ENCODE measurements at places on chromosomes 11 and 22.

GRCh38 chr11:63609971-63610580, 4.2 kb downstream of the PLAAT3 start:
- no peak for DNase-seq

DNA sequence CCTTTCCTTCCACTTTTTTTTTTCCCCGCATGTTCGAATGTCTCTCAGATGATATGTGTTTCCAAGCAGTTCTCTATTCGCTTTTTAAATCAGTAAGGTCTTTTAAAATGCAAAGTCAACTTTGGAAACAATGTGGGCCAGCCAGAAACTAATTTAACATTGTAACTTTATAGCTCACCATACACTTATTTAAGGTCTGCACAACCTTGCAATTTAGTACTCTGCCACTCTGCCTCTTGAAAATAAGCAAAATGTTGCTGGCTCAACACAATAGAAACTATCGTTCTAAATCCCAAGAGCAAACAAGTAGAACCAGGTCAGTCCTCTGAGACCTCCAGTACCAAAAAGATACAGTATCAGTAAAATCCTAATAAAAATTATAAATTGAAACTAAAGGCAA, 109.0 kb downstream of the SIK3 start:
- no peak for DNase-seq

DNA sequence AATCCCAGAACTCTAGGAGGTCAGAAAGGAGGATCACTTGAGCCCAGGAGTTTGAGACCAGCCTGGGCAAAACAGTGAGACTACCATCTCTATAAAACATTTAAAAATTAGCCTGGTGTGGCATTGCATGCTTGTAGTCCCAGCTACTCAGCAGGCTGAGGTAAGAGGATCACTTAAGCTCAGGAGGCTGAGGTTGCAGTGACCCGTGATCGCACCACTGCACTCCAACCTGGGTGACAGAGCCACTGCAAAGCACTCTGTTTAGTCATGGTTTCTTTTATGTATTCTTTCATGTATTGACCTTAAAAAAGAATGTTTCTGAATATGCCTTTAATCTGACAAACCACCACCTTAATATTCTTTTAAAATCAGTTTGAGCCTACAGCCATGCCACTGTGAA, 52.2 kb downstream of the BIRC2 start:
- no peak for DNase-seq

GRCh38 chr11:46736615-46737014, 17.6 kb downstream of the F2 start:
- no peak for DNase-seq

DNA sequence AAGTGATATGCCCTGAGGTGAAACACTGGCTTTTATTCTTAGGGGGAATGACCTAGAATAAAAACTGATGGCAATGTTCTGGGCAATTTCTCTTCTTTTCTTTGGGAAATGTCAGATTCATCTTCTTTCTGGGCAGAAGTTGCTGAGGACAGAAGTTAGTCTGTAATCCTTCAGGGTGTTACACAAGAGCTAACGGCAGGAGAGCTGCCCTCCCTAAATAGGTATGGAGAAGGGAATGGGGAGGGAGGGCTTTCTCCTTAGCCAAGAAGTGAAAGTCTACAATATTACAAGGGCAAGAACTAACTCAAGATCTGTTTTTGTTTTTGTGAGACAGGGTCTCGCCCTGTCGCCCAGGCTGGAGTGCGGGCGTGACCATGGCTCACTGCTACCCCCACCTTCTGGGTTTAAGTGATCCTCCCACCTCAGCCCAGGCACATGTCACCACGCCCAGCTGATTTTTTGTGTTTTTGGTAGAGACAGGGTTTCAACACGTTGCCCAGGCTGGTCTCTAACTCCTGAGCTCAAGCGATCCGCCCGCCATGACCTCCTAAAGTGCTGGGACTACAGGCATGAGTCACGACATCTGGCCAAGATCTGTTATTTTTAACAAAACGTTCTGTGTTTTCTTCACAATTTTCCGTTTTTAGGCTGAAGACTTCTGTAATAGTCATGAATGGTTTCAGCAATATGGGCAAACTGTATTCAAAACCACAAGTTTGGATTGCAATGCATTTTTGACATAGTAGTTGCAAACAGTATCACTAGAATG, 7.2 kb downstream of the PIWIL4 start:
- DNase-seq = no peak
